ENCODE measurements at places on chromosomes 1 and 21.

DNA sequence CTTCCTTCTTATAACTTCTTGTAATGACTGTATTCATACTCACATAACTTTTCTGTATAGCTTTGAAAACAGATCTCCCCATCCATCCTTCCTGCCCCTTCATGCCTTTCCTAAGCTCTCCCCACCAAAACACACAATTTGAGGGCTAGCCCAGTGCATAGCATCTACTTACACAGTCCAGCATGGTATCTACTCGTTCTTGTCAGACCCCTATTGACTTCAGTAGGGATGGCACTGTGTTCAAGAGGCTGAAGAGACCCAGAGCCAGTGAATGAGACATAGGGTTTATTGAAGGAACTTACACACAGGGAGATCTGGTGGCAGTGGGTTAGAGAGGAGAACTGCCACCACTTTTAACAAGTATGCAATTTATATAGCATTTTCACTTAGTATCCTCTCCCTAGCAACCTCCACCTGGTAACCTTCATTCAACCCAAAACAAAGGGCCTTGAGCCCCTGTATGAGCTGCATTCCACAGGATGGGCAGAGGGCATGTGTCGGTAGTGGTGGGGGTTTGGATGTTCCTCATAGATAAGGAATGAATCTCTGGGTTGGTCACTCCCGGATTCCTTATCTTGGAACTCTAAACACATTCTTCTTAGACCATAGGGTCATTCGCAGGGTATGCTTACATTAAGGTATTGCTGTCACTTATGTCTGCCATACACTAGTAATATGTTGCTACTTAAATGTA, 64.9 kb upstream of the GNG12 start:
- no peak for DNase-seq

GRCh38 chr1:86282611-86283010, 113.5 kb downstream of the ODF2L start:
- no peak for DNase-seq

GRCh38 chr1:224339442-224340033, 9.6 kb upstream of the NVL start:
- DNase-seq, result no peak

GRCh38 chr21:31457675-31458074, 113.6 kb upstream of the TIAM1 start:
- DNase-seq, result peak; percentile 16

GRCh38 chr1:106676021-106676420, 380.5 kb upstream of the PRMT6 start:
- no peak for DNase-seq

DNA sequence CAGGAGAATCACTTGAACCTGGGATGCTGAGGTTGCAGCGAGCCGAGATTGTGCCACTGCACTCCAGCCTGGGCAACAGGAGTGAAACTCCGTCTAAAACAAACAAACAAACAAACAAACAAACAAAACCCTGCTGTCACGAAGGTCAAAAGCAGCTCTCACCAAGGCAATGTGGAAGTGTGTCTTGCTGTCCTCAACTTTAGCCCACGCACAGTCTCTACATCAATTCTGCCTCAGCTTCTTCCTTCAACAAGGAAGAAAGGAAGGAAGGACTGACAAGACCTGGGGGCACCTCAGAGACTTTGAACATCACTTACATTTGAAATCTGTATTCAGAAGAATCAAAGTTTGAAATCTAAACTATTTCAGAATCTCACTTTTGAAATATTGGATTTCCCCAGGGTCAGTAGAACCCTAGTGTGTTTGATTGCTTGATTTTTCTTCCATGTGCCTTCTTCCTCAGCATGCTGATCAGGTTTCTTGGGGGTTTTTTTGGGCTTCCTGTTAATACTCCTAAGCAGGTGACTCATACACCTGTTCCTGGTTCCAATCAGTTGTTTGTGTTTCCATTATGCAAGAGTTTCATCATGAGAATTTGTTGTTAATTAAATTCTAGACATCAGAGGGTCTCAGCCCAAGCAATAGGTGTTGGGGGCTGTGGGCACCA, 6.5 kb upstream of the CSTB start:
- DNase-seq, result peak; percentile 92

DNA sequence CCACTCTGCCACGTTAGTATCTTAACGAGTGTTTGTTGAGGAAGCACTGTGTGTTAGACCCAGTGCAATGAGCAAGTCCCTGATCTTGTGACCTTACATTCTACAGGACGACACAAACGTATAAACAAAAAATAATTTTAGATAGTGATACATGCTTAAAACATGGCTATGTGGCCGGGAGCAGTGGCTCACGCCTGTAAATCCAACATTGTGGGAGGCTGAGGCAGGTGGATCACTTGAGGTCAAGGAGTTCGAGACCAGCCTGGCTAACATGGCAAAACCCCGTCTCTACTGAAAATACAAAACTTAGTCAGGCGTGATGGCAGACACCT, 19.6 kb downstream of the MTX1 start:
- no peak for DNase-seq

DNA sequence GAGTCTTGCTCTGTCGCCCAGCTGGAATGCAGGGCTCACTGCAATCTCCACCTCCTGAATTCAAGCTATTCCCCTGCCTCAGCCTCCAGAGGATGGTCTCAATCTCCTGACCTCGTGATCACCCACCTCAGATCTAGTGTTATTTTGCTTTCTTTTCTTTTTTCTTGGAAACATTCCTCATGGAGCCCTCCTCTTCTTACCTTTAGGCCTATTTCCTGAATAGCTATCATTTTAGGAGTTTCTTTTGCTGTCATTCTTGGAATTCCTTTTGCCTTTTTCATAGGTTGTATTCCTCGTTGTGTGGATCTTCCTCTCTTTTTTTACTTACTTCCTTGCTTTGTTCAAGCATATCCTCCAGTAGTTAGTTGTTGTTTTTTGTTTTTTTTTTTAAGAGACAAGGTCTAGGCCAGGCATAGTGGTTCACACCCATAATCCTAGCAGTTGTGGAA, 173.8 kb downstream of the RASAL2 start:
- no peak for DNase-seq

DNA sequence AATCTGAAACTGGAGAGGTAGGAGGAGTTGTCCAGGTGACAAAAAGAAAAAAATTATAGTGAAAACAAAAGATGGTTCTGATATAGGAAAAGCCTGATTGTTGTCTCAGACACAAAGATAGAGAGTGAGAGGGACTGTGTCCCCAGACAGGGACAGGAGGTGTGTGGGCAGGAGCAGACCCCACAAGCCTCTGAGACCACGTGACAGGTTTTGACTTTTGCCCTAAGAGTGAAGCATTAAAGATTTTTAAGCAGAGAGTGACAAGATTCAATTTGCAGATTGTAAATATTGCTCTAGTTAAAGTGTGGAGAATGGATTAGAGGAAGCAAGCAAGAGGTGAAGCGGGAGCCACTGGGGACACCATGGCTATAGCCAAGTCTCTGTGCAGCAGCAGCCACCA, 10.4 kb downstream of the PRR9 start:
- DNase-seq, result no peak

DNA sequence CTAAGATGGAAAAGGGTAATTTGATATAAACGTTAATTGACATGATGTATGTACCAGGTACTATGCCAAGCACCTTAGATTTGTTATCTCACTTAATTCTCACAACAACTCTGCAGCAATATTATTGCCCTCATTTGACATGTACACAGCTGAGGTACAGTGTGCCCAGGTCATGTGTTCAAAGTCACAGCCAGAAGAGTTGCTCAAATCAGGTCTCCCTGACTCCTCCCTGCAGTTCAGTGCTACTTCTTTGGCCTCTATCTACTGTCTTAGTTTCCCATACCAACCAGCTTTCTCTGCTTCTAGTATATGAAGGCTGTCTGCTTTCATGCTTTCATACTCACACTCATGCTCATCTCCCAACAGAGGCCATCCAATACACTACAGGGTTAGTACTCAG, 15.1 kb downstream of the TBX15 start:
- DNase-seq, result no peak

- no peak for DNase-seq
Observed at GRCh38 chr1:54681358-54681757, 34.3 kb upstream of the TTC4 start.

GRCh38 chr1:223245983-223246382, 102.9 kb upstream of the TLR5 start:
- DNase-seq, result no peak

GRCh38 chr1:224170748-224171478, 12.1 kb upstream of the DEGS1 start:
- DNase-seq, result peak; percentile 59

DNA sequence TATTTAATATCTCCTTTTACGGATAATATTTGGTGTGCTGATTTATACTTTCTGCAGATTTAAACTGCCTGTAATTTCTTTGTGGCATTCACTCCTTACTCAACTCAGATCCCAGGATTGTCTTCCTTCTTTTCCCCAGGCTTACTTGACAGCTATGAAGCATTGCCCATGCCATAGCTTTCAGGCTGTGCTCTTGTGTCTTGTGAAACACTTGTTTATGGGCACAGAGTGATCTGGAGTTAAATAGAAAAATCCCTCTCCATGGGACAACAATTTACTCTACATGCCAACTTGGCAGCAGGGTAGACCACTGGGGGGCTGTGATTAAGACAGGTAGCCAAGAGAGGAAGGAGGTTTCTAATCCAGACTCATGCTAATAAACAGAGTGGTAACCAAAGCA, 57.4 kb downstream of the PPP1R12B start:
- DNase-seq, result no peak

- no peak for DNase-seq
Observed at GRCh38 chr1:56024155-56024554, 555.2 kb downstream of the PLPP3 start.

DNA sequence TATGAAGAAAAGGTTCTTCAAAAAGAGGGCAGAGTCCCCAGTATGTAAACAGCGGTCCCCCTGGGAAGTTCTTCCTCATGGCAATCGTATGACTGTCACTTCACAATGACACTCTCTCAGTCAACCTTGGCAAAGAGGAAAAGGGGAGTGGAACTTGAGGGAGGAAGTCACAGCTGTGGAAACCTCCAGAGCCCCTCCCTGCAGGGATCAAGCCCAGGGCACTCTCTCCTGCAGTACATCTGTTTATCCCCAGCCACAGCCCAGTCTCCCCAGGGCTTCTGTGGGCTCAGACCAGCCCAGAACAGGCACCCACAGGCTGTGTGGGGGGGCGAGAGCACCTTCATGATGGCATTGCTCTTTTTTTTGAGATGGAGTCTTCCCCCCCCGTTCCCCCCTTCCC, 2.0 kb downstream of the ATP13A2 start:
- DNase-seq, result no peak

- no peak for DNase-seq
Observed at GRCh38 chr1:166915941-166916340, 39.9 kb upstream of the TADA1 start.

- no peak for DNase-seq
Observed at GRCh38 chr1:207007352-207008033, 25.1 kb downstream of the C1orf116 start.

DNA sequence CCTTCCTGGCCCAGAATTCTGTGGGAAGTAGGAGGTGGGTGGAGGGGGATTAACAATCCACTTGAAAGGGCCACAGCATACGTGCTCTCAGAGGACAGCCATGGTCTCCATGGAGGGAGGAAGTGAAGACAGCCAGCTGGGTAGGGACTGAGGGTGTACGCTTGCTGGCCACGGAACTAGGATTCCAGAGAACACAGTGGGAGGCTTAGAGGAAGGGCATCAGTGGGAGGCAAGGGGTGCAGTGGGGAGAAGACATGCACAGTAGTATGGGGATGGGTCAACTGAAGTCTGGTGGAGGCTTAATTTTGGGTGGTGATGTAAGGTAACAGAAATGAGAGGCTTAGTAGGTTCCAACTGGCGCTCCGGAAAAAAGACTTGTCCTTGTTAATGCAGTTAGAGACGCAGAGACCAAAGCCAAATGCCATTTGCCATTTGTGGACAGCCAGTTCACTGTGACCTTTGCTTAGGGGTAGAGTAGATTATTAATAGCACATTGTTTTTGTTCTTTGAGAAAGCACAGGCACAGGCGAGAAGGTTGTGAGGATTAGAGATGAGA, 103.0 kb downstream of the ZSCAN20 start:
- no peak for DNase-seq

DNA sequence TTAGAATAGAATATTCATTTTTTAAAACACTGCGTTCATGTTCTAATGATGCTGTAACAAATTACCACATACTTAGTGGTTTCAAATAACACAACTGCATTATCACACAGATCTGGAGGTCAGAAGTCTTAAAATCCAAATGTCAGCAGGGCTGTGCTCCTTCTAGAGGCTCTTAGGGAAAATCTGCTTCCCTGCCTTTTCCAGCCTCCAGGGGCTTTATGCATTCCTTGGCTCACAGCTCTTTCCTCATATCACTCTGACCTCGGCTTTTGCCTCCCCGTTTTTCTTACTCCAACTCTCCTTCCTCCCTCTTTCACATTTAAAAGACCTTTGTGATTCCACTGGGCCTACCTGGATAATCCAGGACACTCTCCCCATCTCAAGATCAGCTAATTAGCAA, 18.6 kb upstream of the FMN2 start:
- no peak for DNase-seq

DNA sequence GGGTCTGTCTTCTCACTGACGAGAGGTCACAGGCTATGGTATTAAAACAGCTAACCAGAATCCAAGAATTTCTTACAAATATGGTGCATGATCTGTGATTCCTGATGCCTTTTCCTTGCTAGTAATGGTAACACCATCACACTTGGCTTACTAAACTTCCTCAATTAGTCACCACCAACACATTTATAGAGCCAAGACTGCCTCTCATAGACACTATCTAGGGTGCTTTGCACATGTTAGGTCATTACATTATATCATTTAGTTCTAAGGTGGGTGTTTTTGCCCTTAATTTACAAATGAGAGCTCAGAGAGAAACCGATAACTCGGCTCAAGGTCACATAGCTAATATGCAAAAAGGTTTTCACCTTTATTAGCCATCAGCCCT, 8.7 kb downstream of the KIF21B start:
- DNase-seq, result no peak

DNA sequence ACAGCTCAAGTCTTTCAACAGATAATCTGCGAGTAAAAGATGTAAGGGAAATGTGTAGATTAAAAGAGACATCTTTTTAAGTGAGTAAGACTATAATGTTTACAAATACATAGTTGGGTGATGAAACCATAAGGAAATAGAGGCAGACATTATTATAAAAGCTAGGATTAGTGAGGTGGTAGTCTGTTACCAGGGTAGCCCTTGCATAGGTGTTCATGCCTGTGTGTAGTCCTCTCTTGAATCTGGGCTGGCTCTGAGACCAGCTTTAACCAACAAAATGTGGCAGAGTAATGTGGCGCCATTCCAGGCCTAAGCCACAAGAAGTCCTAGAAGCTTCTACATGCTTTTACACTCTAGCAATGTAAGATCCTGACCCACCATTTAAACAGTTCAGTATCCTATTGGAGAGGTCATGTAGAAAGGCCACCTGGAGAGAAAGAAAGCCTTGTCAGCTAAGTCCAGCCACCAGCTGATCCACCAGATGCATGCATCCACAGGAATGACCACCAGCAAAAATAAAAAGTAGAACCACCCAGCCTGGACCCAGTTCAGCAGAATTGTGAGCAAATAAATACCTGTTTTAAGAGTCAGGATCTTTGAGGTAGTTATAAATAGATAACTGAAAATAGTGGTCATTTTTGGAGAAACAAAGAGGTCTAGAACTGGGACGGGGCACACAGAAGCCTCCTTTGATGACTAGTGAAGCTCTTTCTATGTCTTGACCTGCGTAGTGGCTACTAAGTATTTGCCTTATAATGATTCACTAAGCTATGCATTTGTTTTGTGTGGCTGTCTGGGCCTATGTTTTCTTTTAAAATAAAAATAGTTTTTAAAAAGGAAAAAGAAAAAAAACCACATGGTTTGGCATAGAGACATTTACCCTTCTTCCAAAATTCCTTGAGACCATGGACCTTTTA, 8.1 kb downstream of the NIBAN1 start:
- no peak for DNase-seq
